ENCODE measurements at places on chromosomes 3 and 15. TPM values are rescaled to one million over a fixed set of nuclear protein-coding genes. Genes with fewer than 3 reads are reported as not detected.

Gene GATA2
- total RNA-seq, result 12.7 TPM

Gene STAB1
- total RNA-seq, result 23.5 TPM

Gene PLIN1
- 17.9 TPM for total RNA-seq

Gene PP2D1
- total RNA-seq, result not detected

Gene HRG
- total RNA-seq, result not detected

Gene PLXND1
- total RNA-seq, result 15.7 TPM

GRCh38 chr3:139897759-139898158, 37.2 kb upstream of the CLSTN2 start:
- no peak for DNase-seq

DNA sequence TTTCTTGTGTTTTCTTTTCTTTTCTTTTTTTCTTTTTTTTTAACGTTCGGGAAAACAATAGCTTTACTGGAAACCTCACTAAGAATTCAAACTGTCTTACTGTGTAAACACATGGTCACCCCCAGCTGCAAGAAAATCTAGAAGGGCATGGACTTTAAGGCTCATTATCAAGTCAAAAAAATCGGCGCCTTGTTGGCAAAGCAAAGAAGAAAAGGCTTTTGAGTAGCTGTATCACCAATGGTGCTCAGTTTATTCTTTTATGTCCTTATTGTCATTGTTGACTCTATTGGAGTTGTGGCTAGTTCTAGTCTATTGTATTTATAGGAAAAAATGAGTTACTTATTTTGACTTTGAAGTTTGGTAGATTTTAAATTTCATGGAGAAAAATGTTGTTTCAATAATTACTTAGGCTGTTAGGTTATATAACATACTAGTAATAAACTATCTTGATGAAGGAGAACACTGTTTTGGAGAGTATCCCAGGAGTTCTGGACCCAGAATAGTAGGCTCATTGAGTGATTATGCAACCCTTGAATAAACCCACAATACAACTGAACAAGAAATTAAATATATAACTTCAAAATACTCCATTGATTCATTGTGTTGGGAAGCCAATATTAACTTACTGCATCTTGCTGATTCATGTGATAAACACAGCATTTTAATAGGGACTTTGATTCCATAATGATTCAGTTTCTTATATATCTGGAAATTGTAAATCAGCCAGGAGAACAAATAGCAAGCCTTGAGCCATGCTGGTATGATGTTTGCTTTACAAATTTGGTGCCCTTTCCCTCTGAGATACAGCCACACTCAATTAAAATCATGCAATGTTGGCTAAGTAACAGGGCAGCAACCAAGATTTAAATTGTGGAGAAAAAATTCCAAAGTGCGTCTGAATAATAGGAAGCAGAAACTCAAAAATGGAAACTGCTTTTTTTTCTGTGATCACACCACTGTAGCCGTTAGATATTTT, 27.8 kb upstream of the GOLIM4 start:
- no peak for DNase-seq

GRCh38 chr15:52731004-52731403, 51.8 kb upstream of the ATOSA start:
- peak; percentile 53 for DNase-seq

GRCh38 chr15:31468911-31469785, 142.5 kb downstream of the KLF13 start:
- DNase-seq, result no peak

DNA sequence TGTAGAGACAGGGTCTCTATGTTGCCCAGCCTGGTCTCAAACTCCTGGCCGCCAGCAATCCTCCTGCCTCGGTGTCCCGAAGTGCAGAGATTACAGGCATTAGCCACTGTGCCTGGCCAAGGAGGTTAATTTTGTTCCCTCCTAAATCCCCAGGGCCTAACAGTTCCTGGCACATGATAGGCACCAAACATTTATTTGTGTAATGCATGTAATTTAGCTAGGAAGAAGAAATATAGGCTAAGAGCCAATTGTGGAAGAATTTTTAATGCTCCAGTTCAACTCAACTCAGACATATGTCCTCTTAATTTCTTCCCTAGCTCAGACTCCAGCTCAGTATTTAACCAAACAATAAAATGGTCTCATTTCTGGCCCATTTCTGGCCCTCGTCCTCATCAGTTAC, 7.7 kb upstream of the ZNF592 start:
- no peak for DNase-seq

GRCh38 chr15:40276927-40277326, 5.9 kb downstream of the ANKRD63 start:
- no peak for DNase-seq

DNA sequence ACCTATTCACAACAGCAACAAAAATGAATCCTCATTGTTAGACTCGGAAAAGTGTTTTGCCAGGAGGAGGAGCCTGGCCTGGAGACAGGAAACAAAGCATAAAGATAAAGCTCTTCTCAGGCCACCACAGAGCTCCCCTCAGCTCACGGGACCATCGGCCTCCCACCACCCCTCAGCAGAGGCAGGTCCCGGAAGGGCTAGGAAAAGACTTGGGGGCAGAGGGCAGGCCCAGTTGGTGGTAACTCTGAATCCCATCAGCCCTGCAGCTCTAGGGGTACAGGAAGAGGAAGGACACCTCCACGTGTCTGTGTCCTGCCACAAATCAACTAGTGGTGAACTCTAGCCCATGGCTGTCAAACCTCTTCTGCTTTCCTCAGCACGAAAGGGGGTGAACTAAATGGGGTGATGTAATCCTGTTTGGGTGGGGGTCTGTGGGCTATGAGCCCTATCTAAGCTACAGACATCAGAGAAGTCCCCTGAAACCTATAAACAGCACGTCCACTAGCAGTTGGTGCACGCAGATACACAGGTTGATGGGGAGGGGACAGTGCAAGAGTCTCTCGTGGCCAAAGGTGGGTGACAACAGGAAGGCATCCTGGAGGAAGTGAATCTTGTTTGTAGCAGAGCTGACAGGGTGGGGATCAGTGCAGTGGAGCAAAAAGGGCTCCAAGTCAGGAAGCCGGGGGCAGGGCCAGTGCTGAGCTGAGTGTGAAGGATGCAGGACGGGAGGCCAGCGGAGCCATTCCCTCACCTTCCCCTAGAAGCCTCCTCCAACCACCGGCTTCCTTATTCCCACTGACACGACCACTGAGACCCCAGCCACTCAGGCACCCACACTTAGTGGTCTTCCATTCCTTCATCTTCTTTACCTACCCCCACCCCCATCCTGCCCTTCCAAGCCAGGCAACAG, 111.1 kb upstream of the HACD2 start:
- no peak for DNase-seq

All from gastrocnemius medialis (tissue), 4 donors.